ENCODE measurements at places on chromosomes 4 and X.

- no peak for DNase-seq
Measured at GRCh38 chr4:145936997-145937901, 1.4 kb downstream of the ZNF827 start.

DNA sequence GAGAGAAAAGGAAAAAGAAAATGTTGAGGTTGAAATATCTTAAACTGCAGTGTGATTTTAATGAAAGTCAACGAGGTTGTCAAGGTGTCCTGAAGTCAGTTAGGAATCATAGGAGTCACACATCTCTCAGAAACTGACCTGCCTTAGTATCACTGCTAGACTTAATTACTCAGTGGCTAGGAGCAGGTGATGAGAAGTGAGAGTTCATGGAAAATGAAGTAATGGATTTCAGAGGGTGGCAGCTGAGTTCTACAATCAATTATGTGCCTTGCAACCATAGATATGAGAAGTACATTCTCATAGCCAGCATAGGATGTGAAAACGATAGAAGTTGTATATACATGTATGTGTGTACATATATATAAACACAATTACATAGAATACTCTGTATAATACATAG lies 1269.7 kb downstream of the FSTL5 start:
- no peak for DNase-seq

DNA sequence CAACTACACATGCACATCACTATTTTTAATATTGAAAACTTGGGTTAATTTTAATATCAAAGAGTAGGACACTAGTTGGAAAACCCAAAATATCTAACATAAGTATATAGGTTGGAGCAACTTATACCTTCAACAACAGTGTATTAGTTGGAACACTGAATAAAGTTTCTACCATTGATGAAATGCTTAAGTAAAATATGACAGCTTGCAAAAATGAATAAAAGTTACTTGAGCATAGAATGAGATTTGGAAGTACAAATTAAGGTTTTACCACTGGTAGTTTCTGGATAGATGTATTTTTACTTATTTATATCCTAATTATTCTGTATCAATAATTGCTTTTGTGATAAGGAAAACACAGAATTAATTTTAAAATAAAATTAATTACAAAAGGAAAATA lies 1079.6 kb downstream of the ADGRL3 start:
- DNase-seq, result no peak

DNA sequence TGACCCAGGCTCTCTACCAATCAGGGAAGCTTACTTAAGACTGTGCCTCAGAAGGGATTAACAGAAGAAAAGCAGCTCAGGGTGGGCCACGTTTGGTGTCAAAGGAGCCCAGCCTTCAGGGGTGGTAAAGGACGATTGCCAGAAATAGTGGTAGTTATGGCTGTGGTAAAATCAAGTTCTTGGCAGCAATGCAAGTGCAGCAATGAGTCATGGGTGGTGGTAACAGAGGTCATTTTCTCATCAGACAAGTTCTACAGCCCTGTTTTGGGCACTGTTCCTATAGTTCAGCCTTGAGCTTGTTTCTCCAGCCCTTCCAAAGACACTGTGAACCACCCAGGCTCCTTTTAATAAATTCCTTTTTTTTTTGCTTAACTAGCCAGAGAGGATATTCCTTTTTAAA lies 120.3 kb downstream of the EFHC2 start:
- DNase-seq, result no peak

DNA sequence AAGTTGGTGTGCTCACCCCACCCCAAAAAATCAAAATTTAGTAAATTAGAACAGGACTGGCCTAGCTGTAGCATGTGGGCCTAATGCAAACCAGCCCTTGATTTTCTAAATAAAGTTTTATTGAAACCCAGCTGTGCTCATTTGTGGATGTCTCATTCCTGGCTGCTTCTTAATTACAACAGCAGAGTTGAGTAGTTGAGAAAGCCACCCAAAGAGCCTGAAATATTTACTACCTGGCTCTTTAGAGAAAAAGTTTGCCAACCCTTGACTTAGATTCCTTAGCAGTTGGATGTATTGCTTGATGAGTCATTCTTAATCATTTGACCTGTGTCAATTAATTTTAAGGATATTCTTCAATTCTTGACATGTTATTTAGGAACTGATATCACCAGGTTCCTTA lies 168.3 kb upstream of the PUDP start:
- no peak for DNase-seq

DNA sequence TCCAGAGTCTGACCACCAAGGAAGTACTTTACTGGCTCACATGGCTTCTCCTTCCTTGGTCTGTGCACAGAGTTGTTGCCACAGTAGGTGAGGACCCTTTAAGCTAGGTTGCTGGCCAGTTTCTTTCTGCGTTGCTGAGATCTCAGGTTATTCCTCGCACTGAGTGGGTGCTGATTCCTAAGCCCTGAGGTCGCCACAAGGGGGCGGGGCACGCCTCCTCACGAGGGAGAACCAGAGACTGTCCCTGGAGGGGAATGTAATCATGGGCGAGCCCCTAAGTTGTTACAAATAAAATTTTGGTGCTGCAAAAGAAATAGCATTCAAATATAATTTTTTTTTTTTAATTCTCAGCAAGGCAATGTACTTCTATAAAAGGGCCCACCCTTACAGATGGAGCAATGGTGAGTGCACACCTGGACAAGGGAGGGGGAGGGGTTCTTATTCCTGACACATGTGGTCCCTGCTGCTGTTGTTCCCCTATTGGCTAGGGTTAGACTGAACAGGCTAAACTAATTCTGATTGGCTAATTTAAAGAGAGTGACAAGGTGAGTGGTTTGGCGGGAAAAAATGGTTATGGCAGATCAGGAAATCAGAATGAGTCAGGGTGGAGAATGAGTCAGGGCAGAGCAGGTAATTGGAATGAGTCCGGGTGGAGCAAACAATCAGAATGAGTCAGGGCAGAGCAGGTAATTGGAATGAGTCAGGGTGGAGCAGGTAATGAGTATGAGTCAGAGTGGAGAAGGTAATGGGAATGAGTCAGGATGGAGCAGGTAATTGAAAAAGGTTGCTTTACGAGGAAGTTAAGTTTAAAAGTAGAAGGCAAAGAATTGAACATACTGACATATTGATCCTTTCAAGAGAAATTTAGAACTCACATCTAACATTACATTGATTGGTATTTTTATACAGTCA lies 107.5 kb downstream of the VSIG4 start:
- DNase-seq, result no peak

GRCh38 chr4:78145622-78146021 lies 88.5 kb downstream of the FRAS1 start:
- no peak for DNase-seq

DNA sequence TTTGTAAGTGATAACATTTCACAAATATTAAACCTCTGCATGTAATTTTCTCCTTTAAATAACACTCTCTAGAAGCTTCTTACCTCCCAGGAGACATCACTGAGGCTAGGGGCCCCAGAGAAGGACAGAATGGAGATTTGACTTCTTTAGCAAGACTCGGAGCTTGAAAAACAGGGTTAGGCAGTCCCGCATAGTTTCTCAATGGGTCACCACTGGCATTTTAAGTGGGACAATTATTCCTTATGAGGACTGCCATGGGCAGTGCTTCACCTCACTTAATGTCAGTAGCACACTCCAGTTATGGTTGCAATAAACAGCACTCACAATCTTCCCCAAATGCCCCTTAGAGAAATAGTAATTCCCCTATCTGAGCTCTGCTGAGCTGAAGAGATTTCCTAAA lies 66.7 kb upstream of the NOCT start:
- no peak for DNase-seq

- no peak for DNase-seq
Measured at GRCh38 chrX:31649201-31649600, 577.4 kb upstream of the FTHL17 start.

GRCh38 chrX:132489578-132490419 lies 961 bp upstream of the MBNL3 start:
- no peak for DNase-seq

DNA sequence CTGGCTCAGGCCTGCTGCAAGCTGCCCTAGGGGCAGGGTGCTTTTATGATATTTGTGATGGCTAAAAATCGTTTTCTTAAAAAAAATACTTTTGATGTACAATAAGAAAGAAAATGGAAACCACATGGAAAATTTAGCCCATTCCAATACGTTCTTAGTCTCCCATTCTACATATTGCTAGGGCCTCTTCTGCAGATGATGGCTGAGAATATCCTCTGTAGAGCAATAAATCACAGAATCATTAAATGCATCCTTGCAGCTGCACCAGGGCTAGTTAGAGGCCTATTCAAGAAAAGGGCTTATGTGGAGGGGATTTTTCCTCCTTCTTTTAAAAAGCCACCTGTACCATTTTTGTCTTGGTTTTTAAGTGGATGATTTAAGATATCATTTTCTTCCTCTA lies 97.6 kb upstream of the C1GALT1C1 start:
- no peak for DNase-seq

DNA sequence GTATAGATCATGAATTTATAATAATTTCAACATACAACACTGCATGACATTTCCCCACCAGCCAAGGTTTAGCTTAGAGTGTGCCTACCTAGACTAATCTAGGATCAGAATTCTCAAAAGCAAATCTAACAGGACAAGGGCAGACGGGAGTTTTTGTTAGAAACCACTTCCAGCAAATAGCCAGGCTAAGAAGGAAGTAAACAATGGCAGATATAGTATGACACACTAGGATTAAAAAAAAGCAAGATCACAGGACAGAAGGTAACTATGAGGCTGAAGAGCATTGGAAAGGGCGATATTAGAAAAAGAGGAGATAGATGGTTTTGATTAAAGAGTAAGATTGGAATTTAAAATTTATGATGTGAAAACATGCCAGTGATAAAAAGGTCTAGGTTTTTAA lies 124.8 kb downstream of the LRBA start:
- DNase-seq, result no peak

DNA sequence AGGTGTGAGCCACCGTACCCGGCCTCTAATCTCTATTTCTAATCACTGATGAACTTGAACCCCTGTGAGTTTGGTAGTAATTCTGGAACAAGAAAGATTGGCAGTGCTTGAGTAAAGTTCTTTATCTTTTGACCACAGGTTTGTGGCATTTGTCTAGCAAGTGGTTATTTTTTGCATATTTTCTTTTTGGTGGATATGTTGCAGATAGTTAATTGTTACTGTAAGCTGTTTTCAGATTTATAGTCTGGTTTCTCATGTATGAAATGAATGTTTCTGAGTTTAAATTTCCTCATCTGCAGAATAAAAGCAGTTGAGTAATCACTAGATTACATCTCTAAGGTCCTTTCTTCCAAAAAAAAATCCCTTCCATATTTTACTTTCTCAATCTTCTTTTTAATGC lies 105.2 kb downstream of the GASK1B start:
- DNase-seq, result no peak

All from stimulated activated CD8-positive, alpha-beta memory T cell treated with anti-CD3 and anti-CD28 coated beads, Interleukin-2, amount 100 ng/mL, for 1 hour (primary cell).